ENCODE measurements at places on chromosomes 5 and 9.
A peak's percentile ranks its signal among the peaks of the same experiment; 100 is the strongest.

DNA sequence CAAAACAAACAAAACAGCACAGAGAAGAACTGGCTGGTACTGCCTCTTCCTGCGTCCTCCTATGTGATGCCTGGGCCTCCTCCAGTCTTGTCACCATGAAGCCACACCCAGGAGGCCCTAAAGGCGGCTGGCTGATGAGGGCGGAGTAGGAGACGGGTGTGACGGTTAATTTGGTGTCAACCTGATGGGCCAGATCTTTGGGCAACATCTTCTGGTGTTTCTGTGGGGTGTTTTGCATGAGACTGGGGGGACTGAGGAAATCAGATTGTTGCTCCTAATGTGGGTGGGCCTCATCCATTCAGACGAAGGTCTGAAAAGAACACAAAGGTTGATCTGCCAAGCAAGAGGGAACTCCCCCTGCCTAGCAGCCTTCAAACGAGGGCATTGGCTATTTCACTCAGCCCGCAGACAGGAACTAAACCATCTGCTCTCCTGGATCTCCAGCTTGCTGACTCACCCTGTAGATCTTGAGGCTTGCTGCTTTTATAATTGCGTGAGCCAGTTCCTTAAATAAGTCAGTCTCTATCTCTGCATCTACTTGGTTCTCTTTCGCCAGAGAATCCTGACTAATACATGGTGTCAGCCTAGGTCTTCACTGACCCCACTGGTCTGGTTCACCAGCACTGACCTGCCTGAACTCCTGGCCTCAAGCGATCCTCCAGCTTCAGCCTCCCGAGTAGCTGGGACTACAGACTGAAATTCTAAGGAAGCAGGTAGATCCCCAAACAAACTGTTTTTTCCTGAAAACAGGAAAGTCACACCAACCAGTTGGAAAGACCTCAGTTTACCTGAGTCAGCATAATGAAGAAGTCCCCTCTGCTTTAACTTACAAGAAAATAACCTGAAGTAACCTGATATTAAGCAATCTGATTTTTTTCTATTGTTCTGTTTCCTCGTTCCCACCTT, 12.8 kb upstream of the ZFP62 start:
- no peak for DNase-seq

DNA sequence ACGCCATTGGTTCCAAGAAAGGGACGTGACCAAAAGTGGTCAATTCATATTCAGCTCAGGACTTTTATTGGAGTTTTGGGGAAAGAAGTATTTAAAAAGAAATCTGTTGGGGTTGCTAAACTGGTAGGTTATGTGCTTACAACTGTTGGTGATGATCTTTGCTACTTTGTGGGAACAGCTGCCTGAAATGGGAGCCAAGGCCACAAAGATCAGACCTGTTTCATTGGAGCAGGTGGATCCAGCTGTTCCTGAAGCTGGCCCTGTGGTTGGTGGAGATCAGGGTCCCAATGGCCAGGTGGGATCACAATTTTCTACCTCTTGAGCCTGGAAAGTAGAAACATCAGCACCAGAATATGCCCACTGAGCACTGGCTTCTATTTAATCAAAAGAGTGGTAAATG, 144.5 kb downstream of the PSAT1 start:
- DNase-seq = no peak

DNA sequence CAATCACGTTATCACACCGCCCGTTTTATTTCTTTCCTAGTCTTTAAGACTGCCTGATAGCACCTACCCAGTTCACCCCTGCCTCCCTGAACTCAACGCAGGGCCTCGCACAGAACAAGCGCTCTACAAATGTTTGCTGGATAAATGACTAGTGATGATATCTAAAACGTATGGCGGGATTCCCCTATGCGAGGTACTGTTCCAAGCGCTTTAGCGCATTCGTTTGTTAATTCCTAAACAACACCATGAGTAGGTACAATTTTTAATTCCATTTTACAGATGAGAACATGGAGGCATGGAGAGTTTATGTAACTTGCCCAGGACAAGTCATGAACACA, 6.6 kb downstream of the POU4F3 start:
- no peak for DNase-seq

DNA sequence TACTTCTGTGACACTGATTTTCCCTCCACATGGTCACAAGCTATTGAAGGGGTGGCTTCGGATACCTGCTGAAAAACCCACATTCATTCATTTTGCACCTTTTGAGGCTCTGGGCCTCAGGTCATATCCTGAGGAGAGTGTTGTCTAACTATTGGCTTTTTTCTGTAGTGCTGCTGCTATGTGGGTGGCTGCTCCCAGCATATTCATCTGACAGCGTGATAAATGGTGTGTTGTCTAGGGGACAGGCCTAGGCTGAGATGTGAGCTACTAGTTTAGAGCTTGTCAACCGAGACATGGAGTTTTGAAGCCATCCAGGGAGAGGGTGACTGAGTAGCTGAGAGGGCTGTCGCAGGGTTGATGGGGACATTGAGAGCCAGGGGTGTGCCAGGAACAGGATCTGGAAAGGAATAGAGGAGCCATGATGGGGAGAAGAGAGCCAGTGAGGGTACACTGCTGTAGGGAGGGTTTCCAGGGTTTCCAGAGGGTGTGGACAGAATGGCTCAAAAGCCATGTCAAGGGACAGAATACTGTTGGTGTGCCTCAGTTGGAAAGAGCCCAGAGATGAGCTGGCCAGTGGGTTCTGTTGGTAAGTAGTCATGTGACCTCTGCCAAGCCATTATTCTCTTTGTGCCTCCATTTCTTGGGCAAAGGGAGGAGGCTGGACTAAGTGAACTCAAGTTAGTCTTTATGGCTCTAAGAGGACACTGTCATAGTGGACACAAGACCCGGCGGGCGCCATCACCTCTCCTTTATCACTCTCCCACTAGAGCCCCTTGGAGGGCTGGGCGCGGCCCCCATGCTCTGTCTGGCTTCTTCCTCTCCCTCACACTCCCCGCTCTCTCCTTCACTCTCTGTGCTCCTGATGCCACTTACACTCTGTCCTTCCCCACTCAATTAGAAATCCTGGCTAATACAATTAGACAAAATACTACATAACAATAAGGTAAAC, 19.9 kb downstream of the ADCY2 start:
- DNase-seq = no peak

GRCh38 chr5:148457183-148457620, 73.4 kb downstream of the FBXO38 start:
- no peak for DNase-seq

GRCh38 chr5:169656125-169656901, 19.2 kb downstream of the DOCK2 start:
- DNase-seq = no peak

DNA sequence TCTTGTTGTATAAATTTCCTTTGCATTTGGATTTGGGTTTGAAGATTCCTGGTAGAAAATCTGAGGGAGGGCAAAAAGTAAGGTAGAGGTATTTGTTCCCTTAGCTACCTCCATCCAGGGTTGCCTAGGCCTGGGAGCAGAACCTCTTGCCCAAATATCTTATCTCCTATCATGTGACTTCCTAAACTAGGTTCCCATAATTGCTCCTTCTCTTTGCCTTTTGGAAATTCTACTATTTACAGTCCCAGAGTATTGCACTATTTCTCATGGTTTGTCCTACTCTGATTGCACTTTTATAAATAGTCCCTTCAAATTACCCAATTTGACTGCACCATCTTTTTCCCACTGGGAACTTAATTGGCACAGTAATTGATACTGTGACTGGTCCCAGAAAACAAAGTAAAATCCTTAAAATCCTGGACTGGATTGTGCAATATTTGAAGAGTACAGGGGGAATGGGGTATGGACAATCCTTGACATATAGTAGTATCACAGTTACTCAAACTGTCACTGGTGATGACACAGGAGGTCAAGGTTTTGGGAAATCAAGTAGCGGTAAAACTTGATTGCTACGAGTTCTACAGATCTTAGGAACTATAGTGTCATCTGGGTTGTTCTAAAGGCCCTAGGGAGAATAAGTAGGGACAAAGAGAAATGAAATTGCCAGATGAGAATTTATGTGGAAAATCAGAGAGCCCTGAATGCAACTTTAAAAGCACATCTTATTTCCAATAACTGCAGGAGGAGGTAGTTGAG, 31.5 kb upstream of the TMED7 start:
- no peak for DNase-seq

- DNase-seq = no peak
These were observed 48.6 kb downstream of the CCL28 start for GRCh38 chr5:43363445-43364152.

GRCh38 chr5:141234109-141234667, 11.0 kb upstream of the PCDHB15 start:
- no peak for DNase-seq

DNA sequence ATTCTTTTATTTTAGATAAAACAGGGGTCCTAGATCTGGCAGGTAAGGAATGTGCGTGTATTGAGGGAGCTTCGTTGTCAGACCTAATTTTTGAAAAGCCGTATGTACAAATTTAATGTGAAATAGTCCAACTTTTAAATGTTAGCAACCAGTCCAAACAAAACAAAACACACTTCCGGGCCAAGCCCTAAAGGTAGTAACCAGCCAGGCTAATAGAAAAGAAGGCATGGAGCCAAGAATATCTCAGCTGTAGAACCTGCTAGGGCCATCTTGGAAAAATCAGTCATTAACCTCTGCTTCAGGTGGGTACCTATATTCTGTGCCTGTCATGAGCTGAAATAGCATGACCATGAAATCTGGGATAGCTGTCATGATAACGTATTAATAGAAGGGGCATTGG, 71.0 kb downstream of the SMARCA2 start:
- no peak for DNase-seq

DNA sequence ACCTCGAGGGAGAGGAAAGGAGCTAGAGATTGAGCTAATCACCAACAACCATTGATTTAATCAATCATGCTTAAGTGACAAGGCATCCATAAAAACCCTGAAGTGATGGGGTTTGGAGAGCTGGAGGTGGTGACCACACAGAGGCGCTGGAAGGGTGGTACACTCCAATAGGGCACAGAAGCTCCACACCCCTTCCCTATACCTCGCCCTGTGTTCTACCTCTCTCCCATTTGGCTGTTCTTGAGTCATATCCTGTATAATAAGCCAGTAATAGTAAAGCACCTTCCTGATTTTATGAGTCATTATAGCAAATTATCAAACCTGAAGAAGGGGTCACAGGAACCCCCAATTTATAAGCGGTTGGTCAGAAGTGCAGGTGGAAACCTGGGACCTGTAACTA, 18.3 kb downstream of the ACTL7B start:
- no peak for DNase-seq

- no peak for DNase-seq
These were observed 67.3 kb downstream of the STRBP start for GRCh38 chr9:123201083-123201482.

GRCh38 chr5:148208226-148208625, 5.4 kb downstream of the SPINK6 start:
- DNase-seq = no peak

DNA sequence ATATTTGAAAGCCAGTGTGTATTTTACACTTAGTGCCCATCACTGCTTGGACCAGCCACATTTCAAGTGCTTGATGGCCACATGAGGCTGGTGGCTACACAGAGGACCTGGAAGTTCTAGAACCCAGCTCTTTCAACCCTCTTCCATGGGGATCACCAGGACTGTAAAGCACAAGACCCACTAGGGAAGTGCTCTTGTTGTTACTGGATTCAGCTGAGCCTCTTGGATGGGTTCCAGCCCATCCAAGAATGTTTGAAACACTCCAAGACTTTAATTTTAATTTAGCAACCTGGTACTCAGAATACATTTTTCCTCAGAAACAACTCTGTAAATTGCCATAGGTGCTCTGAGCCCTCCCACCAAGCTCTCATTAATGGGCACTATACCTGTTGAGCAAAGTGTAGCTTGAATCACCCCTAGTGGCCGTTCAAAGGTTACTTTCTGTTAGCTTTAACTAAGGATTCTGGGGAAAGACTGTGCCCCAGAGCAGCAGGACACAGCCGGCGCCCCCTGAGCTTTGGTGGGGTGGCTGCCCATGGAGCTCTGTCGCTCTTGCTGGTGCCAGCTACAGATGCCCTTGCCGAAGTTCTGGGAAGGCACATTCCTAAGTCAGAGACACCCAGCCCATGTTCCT, 212.4 kb downstream of the HSD17B3 start:
- DNase-seq = no peak

GRCh38 chr9:113501129-113501686, 37.7 kb downstream of the RGS3 start:
- no peak for DNase-seq

DNA sequence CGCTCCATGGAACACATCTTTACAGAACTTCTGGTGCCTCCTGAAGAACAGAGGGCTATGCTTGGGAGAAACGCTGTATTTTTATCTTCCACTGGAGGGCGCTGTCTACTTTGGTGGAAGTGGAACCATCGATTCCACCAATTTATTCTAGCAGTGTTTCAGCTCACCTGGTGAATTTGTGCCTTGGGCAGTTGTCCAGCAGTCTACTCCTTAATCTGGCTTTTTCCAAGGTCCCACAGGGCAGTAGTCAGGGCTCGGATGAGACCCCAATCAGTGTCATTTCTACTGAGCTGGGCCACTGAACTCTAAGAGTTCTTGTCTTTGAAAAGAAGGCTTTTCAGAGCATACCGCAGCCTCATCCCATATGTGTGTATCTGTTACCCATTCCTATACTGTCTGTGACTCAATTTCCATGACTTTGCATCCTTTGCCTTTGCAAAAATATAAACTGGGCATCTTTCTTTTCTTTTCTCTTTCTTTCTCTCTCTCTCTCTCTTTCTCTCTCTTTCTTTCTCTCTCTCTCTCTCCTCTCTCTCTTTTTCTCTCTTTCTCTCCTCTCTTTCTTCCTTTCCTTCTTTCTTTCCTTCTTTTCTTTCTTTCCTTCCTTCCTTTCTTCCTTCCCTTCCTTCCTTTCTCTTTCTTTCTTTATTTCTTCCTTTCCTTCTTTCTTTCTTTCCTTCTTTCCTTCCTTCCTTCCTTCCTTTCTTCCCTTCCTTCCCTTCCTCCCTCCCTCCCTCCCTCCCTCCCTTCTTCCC, 138.4 kb upstream of the ZNF618 start:
- no peak for DNase-seq

GRCh38 chr5:81787474-81788242, 36.8 kb upstream of the SSBP2 start:
- no peak for DNase-seq

DNA sequence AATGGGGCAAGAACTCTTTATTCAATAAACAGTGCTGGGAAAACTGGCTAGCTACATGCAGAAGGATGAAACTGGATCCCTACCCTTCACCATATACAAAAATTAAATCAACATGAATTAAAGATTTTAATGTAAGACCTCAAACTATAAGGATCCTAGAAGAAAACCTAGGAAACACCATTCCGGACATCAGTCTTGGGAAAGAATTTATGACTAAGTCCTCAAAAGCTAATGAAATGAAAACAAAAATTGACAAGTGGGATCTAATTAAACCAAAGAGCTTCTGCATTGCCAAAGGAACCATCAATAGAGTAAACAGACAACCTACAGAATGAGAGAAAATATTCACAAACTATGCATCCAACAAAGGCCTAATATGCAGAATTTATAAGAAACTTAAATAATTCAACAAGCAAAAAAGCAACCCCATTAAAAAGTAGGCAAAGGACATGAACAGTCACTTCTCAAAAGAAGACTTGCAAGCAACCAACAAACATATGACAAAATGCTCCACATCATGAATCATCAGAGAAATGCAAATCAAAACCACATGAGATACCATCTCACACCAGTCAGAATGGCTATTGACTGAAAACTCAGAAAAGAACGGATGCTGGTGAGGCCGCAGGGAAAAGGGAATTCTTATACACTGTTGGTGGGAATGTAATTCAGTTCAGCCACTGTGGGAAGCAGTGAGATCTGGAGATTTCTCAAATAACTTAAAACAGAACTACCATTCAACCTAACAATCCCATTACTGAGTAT, 104.3 kb upstream of the MAP3K1 start:
- DNase-seq = peak; percentile 61

Measured in GM04503 (cell line).